ENCODE measurements at places on chromosomes 13 and 19. TPM values are rescaled to one million over a fixed set of nuclear protein-coding genes. Genes with fewer than 3 reads are reported as not detected.

Gene MIA
- 0.62 TPM for total RNA-seq

Gene CYP4F2
- total RNA-seq: not detected

Gene POLR1D
- 57.2 TPM for total RNA-seq

Gene NLRP11
- total RNA-seq: not detected

Gene TMPRSS9
- total RNA-seq: not detected

Gene CACNG6
- 0.11 TPM for total RNA-seq

Gene SOX1
- total RNA-seq: not detected

Gene TJP3
- 0.12 TPM for total RNA-seq

Gene KLF1
- not detected for total RNA-seq

Gene TLE2
- total RNA-seq: 1.7 TPM

Gene CCNE1
- 5.6 TPM for total RNA-seq
